ENCODE measurements at places on chromosomes 11 and 22.
A peak's percentile ranks its signal among the peaks of the same experiment; 100 is the strongest.

GRCh38 chr22:25114369-25115362 lies 85.0 kb upstream of the CRYBB3 start:
- DNase-seq = no peak

- no peak for DNase-seq
Measured at GRCh38 chr11:104051778-104052177, 15.3 kb downstream of the DDI1 start.

DNA sequence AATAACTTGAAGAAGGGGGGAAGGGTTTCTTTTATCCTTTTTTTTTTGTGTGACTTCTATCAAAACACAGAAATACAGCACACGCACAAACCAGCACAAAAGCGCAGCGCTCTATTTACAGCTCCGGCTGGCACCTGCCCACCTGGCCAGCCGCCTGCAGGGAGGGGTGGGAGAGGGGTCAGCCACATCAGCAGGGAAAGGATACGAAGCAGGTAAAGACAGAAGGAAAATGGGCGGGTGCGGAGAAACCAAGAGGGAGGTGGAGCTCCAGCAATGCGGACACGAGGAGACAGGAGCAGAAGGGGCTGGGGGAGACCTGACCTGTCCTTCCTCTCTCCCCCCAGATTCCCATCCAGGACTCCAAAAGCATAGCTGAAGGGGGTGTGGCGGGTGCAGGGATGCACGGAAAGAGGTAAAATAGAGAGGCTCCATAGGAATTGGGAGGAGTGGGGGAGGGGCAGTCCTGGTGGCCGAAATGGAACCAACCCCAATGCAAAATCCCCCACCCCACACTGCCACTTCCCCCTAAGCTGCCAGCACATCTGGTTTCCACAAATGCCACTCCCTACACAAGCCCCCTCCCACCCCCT lies 14.1 kb downstream of the CXCR5 start:
- no peak for DNase-seq

DNA sequence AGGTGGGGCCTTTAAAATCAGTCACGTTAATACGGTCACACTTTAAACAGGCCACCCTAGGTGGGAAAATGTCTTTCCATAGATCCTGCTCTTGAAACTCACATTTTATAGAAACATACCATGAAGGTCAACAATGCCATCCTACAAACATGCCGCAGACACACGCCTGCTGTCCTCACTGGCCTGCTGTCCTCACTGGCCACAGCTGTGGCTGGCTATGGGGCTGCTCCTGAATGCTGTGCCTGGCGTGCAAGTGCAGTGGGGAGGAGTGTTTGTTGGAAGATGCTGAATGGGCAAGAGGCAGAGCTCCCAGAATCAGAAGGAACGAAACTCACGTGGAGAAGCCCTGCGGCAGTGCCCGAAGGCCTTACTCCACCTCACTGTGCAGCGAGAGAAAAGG lies 106.2 kb upstream of the BID start:
- DNase-seq = no peak

DNA sequence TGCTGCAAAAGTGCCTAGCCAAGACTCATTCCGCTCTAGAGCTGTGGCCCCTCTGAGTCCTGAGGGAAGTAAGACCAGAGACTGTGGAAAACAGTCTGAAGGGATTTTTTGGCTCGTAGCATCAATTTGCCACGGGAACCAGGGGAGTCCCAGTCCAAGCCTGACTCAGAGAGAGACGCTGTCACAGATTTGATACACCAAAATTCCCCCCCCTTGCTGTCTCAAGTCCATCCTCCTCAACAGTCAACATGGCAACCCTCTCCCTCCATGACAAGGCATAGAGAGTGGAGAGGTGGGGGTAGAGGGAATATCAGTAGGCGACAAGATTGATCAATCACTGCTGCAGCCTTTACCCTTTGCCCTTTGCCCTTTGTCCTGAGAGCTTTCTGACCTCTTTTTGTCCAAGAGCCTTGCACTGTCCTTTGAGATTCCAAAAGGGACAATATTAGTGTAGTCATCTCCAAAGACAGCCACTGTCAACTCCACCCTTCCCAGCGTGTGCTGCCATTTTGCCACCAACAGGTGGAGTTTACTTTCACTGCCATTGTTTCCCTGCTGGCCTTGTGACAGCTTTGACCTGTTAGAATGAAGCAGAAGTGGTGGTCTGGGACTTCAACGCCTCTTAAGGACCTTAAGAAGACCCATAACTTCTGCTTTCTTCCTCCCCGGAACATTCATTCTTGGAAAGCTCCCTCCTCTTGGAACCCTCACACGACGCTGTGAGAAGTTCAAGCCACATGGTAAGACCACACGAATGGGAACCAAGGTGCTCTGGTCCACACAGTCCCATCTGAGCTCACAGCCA lies 7.3 kb downstream of the SLC15A3 start:
- no peak for DNase-seq

DNA sequence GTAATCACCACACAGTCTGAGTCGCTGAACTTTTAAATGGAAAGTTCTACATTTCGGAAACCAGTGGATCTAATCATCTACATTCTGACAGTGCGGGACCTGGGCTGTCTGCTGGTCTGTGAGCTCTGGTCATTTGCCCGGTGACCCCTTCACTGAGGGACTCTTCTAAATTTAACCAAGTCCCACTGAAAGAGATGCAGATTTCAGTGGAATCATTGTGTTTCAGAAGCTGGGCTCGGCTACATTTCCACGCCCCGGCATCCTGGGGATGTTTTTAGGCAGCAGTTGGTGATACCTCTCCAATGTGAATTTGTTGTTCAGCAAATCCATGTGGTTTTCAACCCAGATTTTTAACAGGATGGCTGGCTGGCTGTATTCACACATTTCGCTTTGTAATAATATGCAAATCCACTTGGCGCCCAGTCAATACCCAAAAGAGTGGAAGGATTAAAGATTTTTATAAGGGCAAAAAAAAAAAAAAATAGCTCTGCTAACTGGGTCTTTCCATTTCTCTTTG lies 145.5 kb upstream of the RASSF10 start:
- DNase-seq = no peak

GRCh38 chr11:76806608-76807205 lies 23.6 kb downstream of the TSKU start:
- peak; percentile 4 for DNase-seq

DNA sequence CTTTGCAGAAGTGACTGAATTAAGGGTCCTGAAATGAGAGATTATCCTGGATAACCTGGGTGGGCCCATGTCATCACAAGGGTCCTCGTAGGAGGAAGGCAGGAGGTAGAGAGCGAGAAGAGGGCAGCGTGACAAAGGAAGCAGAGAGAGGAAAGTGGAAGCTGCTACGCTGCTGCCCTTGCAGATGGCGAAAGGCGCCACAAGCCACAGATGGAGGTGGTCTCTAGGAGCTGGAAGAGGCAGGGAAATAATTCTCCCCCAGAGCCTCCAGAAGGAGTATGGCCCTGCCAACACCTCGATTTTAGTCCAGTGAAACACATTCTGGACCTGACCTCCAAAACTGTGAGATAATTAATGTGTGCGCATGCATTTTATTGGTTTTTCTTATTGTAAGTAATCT lies 13.4 kb downstream of the TMEM184B start:
- DNase-seq = no peak

DNA sequence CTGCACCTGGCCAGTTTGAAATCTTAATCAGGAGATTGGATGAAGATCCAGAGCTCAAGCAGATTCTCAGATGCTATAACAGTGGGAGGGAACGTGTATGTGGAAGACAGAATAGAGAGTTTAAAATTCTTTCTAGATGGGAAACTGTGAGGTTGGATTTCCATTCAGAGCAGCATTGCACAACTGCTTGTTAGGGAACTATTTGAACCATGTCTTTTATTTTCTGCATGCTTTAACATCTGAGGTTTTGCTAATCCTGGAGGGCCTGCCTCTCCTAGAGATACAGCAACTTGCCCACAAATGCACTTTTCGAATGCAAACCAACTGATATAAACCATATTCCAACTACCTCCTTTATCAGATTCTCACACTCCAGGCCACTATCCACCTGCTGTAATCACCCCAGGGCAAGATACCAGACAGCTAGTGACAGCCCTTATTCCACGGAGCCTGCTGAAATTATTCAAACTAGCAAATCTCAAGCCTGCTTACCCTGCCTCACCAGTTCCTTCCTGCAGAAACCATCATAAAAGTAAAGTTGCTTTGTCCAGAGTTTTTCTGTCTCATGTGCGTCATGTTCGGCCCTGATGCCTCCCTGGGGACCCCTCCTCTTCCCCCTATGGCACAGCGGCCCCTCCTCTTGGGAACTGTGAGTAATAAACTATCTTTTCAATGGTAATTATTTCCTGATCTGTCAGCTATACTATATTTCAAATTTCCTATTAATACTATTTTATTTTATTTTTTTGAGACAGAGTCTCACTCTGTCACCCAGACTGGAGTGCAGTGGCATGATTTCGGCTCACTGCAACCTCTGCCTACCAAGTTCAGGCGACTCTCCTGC lies 18.4 kb upstream of the SEC14L4 start:
- no peak for DNase-seq

Data from AG20443 (cell line).